Ovary (tissue), 10 donors: ENCODE measurements at places on chromosomes 13 and 19. TPM values are rescaled to one million over a fixed set of nuclear protein-coding genes. Genes with fewer than 3 reads are reported as not detected.

SLC10A2 gene
- polyA plus RNA-seq: not detected

MIR17HG gene
- 1.1 TPM for polyA plus RNA-seq

KLK3 gene
- polyA plus RNA-seq: 0.13 TPM

KRTDAP gene
- not detected for polyA plus RNA-seq

MEIOSIN gene
- polyA plus RNA-seq: not detected

ZNF439 gene
- 7.2 TPM for polyA plus RNA-seq

LRFN3 gene
- 13.4 TPM for polyA plus RNA-seq

SBNO2 gene
- polyA plus RNA-seq: 36.7 TPM

PSPN gene
- 1.2 TPM for polyA plus RNA-seq

- no peak for DNase-seq
Measured at GRCh38 chr13:59519819-59520218, 643.9 kb downstream of the DIAPH3 start.

DNA sequence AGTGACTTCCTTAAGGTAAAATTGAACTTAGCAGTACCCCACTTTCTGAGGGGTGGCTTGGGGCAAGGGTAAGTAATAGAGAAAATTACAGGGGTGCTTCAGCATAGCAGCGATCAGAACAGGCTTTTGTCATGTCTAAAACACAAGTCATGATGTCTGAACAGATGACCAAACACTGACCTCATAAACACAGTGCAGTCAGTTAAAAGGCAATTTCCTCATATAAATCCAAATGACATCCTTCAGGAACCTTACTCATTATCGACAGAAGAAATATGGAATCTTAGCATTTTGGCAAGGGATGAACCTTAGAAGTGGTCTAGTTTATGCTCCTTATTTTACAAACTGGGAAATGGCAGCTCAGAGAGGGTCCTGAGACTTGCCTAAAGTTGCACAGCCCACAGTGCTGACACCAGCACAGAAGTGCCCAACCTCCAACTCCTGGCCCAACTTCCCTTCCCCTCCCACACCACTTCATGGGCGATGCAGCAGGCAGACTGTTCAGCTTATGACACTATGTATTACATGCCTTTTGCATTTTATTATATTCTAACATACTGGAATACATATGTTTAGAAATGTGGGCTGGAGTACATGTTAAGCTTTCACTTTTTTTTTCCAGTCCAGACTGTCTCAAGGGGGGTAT lies 3.6 kb downstream of the GJA3 start:
- DNase-seq: no peak

DNA sequence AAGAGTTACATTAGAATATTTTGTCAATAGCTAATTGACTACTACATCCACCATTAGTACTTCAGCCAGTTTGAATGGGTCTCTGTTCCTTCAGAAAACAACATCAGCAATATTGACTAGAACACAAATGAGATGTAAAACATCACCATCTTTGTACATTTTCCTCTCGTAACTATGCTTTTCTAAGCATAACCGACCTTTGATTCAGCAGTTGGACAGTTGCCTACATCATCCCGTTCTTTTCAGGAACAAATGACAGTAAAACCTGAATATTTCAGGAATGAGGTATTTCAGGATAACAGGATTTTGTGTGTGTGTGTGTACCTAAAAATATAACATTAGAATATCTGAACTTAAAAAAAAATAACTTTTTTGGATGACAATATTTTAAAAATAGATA lies 60.9 kb downstream of the STARD13 start:
- no peak for DNase-seq

GRCh38 chr19:1650650-1651567 lies 1.5 kb downstream of the TCF3 start:
- DNase-seq: peak; percentile 54

DNA sequence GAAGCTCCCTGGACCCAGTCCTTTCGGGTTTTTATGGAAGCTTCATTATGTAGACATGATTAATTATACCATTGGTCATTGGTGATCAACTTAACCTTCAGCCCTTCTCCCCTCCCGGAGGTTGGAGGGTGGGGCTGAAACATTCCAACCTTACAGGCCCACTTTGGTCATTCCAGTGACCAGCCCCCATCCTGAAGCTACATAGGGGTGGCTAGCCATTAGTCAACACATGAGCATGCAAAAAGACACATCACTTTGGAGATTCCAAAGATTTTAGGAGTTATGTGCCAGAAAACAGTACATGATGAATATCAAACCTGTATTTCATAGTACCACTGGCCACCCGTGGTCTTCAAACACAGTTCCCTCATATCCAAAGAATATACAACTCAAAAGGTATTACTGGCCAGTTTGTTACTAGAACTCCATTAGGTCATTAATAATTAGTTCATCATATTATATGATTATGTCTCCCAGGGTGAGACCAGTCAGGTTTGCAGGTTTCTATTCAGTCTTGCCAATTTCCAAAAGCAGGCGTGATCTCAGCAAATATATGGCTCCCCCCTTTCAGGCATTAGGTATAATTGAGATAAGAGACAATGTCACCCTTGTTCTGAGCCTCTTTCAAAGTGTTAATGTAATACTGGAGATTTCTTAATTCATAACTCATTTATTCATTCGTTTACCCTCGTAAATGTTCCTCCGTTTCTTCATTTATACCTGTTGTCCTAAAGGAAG lies 11.1 kb downstream of the PPP5C start:
- DNase-seq: no peak

DNA sequence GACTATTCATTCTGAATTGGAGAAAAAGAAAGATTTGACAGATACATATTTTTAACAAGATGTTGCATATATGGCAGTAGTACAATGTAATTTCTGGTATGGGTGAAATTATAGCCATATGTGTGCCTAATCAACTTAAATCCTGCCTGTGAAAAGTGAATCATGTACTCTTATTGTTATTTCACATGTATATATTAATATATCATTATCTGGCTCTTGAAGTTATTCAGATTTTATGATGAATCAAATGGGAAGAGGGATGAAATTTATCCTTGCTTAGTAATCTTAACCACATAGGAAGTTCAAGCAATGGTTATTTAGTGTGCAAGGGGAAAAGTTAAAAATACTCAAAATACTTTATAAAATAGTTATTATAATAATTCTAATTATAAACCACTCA lies 80.5 kb downstream of the GPC6 start:
- no peak for DNase-seq

- DNase-seq: no peak
Measured at GRCh38 chr13:111110054-111110453, 5.1 kb upstream of the ARHGEF7 start.

DNA sequence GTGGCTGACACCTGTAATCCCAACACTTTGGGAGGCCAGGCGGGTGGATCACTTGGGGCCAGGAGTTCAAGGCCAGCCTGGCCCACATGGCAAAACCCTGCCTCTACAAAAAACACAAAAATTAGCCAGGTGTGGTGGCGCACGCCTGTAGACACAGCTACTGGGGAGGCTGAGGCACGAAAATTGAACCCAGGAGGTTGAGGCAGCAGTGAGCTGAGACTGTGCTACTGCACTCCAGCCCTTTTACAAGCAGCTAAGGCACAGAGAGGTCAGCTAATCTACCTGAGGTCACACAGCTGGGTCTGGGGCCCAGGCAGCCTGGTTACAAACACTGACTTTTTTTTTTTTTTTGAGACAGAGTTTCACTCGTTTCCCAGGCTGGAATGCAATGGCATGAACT lies 27.2 kb downstream of the MED26 start:
- no peak for DNase-seq

GRCh38 chr13:19818223-19818842 lies 35.6 kb upstream of the PSPC1 start:
- DNase-seq: peak; percentile 41

GRCh38 chr13:23776698-23777574 lies 112.3 kb downstream of the MIPEP start:
- DNase-seq: no peak

DNA sequence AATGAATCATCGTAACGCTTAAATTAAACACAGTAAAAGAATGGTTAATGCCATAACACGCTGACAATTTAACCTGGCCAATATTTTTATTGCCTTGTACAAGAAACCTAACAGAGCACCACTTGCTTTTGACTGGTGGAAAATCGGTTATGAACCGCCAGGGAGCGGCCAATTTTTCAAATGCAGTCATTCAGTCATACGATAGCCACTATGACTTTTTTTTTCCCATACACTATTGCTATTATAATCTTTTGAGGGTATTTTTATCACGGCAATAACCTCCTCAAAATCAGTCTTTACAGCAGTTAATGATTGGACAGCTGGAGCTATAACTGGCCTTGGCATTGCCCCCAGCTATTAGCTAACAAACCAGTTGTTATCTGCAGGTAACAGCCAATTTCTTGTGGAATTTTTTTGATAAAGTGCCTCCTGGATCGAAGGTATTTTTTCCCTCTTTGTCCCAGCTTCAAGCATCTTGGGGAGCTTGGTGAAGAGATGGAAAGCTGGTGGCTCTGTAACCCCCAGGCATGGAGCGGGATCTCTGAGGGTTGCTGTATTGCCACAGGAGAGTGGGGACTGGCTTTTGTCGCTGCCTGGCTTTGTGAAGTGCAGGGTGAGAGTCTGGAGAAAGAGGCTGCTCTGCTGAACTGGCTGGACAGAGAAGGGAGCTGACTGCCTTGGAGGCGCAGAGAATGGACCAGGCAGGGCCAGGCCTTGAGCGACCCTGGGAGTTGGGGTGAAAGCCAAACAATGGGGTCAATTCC lies 198.4 kb upstream of the ZNF536 start:
- no peak for DNase-seq

DNA sequence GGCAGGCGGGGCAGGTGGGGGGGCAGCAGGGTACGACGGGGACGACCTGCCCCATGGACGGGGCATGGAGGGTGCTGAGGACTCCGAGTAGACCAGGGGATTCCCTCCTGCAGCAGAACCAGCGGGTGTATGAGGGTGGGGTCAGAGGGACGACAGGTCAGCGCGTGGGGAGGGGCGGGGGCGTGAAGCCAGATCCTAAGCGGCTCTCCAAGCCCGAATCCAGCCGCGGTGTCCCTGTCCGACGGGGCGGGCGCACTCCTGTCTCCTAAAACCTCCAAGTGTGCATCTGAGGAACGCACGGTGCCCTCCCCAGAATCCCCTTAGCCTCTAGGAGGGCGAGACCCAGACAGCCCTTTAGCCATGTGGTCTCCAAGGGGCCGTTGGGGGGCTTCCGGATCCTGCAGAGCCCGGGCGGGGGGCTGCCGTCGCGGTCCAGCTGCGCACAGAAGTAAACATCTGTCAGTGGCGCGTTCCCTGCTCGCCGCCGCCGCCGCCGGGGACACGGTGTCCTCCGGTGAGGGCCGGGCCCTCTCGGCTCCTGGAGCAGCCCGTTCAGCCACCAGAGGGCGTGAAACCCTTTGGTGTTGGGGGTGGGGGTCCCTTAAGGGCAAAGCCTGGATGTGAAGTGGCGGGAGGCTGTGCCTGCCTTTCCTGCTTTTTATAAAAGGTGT lies 730 bp downstream of the NRTN start:
- DNase-seq: peak; percentile 63

DNA sequence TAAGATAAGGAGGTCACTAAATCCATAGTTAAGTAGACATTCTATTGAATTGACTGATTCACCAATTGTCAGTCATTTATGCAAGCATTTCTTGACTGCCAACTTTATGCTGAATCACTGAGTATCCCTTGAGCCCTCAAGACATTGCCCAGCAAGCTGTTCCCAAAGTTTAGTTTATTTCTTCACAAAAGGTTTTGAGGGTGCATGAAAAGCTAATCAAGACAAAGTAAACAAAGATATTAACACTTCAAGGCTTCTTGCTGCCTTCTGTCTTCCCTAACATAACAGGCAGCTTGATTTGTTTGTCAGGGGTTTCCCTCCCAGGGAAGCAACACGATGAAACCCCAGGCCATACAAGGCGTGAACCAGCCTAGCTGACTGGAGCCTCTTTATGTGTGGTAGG lies 374.4 kb downstream of the SPRY2 start:
- no peak for DNase-seq

DNA sequence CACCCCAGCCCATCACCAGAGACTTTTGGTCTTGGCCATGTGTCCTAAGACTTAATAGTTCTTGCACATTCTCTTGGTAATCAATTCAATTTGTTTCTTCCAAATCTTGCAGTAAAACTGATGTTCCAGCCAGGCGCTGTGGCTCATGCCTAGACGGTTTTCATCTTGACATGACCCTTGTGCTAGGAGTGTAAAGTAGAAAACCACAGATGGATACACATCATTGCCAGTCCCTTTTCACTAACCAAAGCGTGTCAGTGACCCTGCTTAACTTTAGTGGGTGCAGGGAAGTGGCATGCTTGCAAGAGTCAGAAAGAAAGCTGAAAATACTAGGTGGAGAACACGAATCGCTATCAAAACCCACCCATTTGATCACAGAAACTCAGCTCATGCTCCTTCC lies 18.0 kb upstream of the CD70 start:
- no peak for DNase-seq

- DNase-seq: no peak
Measured at GRCh38 chr13:50650592-50651504, 192.6 kb downstream of the DLEU7 start.

DNA sequence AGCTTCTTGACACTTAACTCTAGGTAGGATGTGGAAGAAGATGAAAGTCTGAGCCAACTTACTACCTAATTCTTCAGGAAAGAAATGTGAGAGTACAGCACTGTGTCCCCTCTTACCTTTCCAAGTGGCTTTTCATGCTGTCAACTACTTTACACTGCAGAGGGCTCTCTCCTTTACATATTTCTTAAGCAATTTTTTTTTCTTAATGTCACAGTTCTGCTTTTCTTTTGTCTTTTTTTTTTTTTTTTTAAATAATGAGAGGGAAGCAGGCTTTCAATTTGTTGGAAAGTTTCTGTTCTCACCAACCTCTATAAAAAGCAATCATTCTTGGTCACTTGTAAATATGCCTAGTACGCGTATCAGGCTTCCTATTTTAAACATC lies 212.7 kb upstream of the MIR17HG start:
- no peak for DNase-seq

- DNase-seq: no peak
Measured at GRCh38 chr13:96020155-96020575, 33.0 kb downstream of the UGGT2 start.

GRCh38 chr19:40598918-40599307 lies 2.3 kb upstream of the LTBP4 start:
- DNase-seq: peak; percentile 43

DNA sequence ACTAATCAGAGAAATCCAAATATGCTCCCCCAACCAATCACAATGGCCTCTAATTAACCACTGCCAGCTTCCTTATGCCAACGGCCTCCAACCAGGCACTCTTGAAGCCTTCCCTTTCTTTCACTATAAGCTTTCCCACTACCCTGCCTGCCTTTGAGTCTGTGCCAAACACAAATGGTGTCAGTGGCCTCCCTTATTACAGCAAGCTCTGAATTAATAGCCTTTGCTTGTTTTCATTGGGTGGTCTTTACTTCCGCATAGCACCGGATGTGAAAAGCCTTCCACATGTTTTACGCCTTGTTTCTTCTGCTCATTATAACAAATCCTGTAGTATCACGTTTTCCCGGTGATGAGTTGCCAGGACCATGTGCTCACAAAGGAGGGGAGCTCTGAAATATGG lies 1.4 kb upstream of the EDDM13 start:
- DNase-seq: no peak

DNA sequence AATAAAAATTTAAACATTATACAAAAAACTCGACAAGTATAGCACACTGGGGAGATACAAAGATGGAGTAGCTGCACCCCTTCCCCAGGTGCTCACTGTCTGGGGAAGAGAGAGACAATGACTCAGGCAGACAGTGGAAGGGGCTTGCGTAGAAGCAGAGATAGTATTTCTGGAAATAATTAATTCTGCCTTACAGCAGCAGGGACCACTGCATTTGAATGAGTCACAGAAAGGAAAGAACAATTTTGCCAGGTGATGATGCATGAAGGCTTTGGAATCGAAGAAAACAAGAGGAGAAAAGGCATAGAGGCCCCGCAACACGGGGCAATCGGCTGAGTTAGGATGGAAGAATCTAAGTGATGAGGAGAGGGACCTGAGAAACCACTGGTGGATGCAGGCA lies 447.4 kb downstream of the EFNB2 start:
- no peak for DNase-seq
